Activated CD4-positive, alpha-beta T cell treated with anti-CD3 and anti-CD28 coated beads, Interleukin-2, Interleukin-4, amounts not matched to agents 100 ng/mL and 50 ng/mL, durations not matched to agents 16 hours and 8 hours (primary cell): ENCODE measurements at places on chromosomes 5 and 9.

GRCh38 chr5:160618286-160618685, 196.6 kb downstream of the PTTG1 start:
- DNase-seq, result no peak

DNA sequence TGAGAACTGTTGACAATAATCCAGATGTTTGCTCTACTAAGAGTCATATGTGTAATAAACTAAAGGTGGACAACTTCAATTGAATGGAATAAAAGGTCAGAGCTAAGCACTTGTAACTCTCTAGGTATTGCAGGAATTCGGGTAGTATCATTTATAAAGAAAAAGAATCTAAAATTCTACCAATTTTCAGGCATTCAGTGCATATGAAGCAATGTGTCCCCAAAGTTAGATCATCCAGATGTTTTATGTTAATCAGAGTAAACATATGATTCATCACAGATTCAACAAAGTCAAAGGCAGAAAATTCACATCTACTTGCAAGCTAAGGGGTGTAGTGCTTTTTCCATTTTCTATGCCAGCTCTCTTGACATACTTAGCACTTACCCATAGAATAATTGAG, 477.1 kb downstream of the PDE4D start:
- no peak for DNase-seq

DNA sequence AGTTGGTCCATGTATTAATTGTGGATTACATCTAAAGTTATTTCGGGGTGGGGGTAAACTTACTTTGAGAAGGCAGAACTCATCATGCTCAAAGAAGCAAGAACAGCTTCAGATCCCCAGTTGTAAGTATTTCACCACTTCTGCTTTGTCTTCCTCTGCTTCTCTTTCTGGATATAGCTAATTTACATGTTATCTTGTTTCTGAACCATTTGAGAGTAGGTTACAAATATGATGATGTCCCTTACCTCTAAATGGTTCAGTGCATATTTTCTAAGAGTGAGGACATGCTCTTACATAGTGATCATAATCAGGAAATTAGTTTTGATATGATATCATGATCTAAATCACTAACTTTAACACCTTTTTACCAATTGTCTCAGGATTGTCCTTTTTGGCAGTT, 11.9 kb downstream of the TRIO start:
- DNase-seq, result no peak

- DNase-seq, result no peak
These were observed 9.1 kb upstream of the CERCAM start for GRCh38 chr9:128411364-128412119.

DNA sequence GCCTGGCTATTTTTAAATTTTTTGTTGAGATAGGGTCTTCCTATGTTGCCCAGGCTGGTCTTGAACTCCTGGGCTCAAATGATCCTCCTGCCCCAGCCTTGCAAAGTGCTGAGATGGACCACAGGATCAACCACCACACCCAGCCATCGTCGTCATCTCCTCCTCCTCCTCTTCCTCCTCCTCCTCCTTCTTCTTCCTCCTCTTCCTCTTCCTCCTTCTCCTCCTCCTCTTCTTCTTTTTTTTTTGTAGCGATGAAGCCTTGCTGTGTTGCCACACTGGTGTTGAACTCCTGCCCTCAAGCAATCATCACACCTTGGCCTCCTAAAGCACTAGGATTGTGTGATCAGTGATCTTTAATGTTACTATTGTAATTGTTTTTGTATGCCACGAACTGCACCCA, 49.4 kb upstream of the ERBIN start:
- DNase-seq, result no peak

GRCh38 chr5:31682851-31683250, 43.9 kb downstream of the PDZD2 start:
- DNase-seq, result no peak

DNA sequence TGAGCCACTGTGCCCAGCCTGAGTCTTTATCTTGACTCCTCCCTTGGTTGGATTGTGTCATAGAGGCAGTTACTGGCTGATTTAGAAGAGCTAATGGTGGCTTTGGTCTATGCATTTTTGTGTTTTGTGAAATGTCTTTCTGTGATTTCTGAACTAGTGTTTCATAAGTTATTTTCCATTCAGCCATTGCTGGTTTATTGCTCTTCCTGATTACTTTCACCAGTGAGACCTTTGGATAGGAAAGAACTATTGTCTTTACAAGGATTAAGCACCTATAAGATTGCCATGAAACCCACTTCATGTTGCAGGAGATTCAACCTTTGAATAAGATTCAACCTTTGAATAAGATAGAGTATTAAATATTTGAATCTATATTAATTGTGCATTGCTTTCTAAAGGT, 8.7 kb upstream of the HAPLN1 start:
- no peak for DNase-seq

GRCh38 chr5:128535251-128535650, 2.8 kb downstream of the FBN2 start:
- no peak for DNase-seq

DNA sequence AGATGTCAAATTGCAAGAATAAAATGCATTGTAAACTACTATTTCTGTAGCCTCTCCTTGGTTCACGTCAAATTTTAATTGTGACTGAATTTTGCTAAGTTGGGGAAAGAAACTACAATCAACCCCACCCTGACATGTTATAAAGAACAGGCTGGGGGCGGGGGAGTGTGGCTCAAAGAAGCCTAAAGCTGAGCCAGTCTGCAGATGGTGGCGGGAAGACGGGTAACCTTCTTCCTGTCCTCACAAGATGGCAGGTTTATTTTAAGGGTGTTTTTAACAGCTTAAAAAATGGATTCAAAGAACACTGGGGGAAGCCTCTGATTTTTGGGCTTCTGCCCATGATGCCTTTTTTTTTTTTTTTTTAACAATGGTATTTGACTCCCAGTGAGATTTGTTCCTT, 68.5 kb upstream of the MELK start:
- no peak for DNase-seq

GRCh38 chr5:163347671-163348070, 89.7 kb upstream of the CCNG1 start:
- peak; percentile 70 for DNase-seq

DNA sequence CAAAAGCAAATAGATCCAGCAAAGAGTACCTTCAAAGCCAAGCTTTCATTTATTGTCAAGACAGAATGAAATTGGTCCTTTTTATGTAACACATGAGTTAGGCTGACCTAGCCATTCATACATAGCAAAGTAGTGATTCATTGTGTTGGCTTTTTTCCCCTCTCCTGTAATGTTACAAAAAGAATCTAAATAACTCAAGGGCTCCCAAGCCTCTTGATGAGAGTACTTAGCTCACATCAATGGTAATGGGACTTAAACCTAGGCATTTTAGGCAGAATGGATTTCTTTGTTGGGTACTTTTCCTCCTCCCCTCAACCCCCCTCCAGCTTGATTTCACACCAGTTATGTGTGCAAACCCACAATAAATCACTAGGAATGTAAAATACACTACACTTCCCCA, 123.7 kb downstream of the EBF1 start:
- DNase-seq, result no peak

- no peak for DNase-seq
These were observed 2.1 kb downstream of the C9orf78 start for GRCh38 chr9:129832982-129833381.

GRCh38 chr5:168941901-168942300, 359.0 kb downstream of the SLIT3 start:
- DNase-seq, result no peak

GRCh38 chr5:159444441-159445082, 114.3 kb upstream of the IL12B start:
- peak; percentile 36 for DNase-seq

GRCh38 chr5:157509587-157509986, 49.6 kb downstream of the NIPAL4 start:
- DNase-seq, result peak; percentile 10

GRCh38 chr5:151427258-151427657, 20.1 kb upstream of the SLC36A1 start:
- DNase-seq, result peak; percentile 2

GRCh38 chr5:64164166-64164565, 1.5 kb upstream of the RNF180 start:
- no peak for DNase-seq

- DNase-seq, result no peak
These were observed 8.8 kb upstream of the CEP72 start for GRCh38 chr5:603081-603998.

GRCh38 chr5:173205916-173206315, 29.1 kb downstream of the NKX2-5 start:
- no peak for DNase-seq

- DNase-seq, result no peak
These were observed 286.7 kb downstream of the NR3C1 start for GRCh38 chr5:143116814-143117213.
